GOT3 (cell line): ENCODE measurements at places on chromosomes 6 and 20.

- DNase-seq, result no peak
Observed at GRCh38 chr20:35300469-35301262, 8.4 kb upstream of the FAM83C start.

- DNase-seq, result no peak
Observed at GRCh38 chr6:27545271-27546046, 72.6 kb upstream of the ZNF184 start.

DNA sequence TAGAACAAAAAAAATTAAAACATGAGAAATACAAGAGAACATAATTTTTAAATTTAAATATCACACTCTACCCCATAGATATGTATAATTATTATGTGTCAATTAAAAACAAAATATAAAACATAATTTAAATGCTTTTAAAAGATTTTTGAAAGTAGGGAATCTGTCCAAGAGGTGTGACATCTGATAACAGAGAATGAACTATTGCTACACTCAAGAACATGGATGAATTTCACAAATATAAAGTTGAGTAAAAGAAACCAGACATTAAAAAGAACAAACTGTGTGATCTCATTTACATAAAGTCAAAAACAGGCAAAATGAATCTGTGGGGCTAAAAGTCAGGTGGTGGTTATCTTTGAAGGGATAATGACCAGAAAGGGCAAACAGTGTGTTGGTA, 106.5 kb upstream of the COL21A1 start:
- DNase-seq, result no peak

DNA sequence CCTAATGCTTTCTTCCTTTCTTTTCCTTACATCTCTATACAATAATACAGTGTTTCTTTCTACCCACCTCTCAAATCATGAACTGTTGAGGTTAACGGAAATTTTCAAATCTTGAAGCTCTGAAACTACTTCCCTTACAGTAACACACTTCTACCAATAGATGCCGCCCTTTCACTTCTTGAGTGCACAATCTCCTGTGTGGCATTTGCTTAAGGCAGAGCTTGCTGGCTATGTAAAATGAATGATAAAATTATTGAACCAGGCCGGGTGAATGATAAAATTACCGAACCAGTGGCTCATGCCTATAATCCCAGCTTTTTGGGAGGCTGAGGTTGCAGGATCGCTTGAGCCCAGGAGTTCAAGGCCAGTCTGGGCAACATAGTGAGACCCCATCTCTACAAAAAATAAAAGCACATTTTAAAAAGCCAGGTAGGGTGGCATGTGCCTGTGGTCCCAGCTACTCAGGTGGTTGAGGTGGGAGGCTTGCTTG, 56.8 kb downstream of the KCNS1 start:
- DNase-seq, result no peak

DNA sequence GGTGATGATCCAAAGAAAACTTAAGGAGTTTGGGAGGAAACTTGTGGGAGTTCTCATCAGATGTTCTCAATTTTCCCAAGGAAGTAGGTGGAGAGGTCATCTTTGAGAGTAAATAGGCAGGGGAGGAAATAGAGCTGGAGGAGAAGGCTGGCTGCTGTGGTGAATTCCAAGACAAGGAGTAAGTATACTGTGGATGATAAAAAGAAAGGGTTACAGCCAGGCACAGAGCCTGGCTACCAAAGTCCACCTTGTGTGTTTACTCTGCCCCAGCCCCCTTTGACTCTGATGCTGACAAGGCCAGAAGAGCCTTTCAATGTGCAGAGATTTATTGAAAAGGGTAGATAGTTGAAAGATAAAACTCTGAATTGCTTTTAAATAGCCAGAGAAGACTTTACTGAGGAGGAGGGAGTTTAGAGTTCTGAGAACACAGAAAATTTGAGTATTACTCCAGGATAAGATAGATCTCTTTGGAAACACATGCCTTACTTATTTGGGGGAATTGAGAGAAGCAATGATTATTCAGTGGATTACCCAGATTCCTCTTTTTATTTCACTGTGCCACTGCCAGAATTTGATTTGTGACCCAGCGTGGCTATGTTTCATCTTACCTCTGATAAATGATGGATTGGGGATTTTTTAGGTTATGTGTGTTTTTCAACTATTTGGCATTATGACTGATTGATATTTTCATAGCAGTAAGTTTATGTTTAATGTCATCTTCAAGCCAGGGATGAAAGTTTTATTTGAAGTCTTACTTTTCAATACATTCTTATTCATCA, 182.6 kb upstream of the JAG1 start:
- DNase-seq, result no peak

DNA sequence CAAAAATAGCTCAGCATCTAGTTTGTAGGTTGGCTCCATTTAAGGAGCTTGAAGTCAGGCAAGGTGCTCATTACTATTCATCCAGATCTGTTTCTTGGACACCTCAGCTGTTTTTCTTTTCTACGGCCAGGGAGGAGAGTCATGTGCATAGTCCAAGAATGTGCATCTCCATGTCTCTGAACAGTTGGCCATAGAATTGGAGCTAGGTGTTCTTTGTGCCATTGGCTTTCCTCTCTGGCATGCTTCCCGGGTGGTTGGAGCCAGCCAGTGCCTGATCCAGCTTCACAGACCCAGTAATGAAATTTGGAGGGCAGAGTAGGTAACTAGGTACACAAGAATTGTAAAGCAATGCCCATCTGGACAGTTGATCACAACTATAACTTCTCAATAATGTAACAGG, 21.6 kb downstream of the EYA4 start:
- no peak for DNase-seq

- DNase-seq, result no peak
Observed at GRCh38 chr6:3291987-3292386, 33.2 kb downstream of the PSMG4 start.

DNA sequence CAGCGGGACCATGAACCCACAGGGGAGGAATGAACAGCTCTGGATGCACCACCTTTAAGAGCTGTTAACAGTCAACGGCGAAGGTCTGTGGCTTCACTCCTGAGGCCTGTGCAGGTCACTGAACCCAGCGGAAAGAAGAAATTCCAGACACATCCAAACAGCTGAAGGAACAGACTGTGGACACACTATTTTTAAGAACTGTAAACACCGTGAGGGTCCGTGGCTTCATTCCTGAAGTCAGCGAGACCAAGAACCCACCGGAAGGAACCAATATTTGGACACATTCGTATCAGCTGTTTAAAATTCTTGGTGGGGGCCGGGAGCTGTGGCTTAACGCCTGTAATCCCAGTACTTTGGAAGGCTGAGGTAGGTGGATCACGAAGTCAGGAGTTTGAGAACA, 5.4 kb upstream of the TMEM14B start:
- DNase-seq, result no peak

DNA sequence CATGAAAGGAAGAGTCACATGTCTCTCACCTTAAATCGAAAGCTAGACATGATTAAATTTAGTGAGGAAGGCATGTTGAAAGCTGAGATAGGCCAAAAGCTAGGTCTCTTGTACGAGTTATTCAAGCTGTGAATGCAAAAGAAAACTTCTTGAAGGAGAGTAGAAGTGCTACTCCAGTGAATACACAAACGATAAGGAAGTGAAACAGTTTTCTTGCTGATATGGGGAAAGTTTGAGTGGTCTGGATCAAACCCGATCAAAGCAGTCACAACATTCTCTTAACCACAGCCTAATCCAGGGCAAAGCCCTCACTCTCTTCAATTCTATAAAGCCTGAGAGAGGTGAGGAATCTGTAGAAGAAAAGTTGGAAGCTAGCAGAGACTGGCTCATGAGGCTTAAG, 1.9 kb upstream of the TPD52L1 start:
- DNase-seq, result no peak

DNA sequence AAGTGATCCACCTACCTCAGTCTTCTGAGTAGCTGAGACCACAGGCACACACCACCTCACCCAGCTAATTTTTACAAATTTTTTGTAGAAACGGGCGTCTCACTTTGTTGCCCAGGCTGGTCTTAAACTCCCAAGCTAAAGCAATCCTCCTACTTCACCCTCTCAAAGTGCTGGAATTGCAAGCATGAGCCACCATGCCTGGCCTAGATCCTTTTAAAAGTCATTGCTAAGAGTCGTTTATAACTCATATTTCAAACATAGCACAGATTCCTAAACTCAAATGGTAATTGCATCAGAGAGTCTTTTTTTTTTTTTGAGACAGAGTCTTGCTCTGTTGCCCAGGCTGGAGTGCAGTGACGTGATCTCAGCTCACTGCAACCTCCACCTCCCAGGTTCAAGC, 7.7 kb upstream of the SAMHD1 start:
- DNase-seq, result no peak

DNA sequence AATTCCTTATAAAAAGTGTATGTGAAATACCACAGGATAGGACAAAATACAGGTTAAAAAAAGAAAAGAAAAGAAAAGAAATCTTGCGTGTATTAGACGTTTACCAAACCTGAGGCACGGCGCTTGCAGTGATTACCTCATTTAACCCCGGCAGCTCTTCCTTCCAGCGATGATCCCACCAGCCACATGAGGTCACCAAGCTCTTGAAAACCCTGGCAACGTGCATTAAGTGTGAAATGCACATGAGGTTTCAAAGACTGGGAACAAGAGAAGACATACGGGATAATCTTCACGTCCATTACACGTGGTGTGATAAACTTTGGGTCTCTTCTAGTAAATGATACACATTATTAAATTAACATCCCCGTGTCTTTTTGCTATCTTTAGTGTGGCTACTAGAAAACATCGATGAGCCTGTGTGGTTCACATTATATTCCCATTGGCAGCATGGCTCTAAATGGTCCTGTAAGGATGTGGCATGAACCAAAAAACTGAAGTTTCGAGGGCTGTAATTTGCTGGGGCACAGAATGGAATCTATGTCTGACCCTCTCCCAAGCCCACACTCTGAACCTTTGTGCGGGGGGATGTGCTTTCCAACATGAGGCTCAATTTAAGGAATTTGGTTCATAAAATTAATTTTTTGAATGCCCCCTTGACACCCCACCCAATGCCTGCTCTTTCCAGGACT, 59.2 kb upstream of the THBS2 start:
- no peak for DNase-seq

- no peak for DNase-seq
Observed at GRCh38 chr6:107560657-107561056, 70.7 kb downstream of the SOBP start.

DNA sequence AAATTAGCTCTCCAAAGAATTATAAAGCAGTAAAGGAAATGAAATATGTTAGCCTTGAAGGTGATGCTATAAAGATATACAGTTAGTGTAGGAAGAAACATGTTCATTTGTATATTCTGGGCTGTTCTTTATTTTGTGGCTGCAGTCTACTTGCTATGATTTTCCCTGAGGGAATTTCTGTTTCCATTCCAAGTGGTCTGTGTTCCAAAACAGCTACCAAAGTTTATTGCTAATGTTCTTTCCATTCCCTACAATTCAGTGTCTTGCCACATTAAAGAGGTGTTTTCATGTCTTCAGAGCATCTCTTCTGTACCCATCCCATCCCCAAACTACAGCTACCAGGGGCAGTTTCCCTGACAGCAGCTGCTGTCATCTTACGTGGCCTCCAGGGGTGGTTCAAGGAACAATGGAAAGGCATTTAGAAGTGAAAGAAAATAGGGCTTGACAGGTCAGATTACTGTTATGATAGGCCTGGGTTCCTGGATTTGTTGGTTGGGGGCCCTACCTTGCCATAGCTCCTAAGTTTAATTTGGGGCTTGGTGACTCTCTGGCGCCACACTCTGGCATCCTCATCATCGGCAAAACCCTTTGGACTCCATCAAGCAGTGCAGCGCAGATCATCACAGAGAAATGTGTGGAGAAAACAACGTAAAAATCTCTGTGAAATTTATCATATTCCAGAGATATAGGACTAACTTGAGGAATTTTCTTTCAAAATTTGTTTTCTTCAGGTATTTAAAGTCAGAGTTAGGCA, 33.8 kb upstream of the AIG1 start:
- no peak for DNase-seq

- DNase-seq, result no peak
Observed at GRCh38 chr6:17656092-17656491, 50.6 kb downstream of the NUP153 start.

DNA sequence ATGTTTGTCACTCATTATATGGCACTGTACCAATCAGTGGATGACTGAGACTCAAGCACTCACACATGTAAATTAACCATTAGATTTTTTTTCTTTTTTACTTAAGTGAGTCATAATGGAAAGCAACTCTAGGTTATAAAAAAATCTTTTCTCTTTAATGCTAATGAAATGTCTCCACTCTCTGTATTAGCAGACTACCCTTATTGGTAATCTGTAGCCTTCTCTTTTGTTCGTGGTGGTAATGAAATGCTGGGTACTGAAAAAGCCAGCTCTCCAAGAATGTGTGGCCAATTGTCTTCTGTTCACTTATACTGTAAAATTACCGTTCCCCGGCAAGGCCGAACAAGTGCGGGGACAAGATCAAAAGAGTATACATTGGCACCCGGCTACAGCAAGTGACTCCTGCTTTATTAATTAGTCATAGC, 69.0 kb downstream of the AFG1L start:
- no peak for DNase-seq

GRCh38 chr6:70166088-70166958, 136.6 kb downstream of the COL9A1 start:
- peak; percentile 8 for DNase-seq

DNA sequence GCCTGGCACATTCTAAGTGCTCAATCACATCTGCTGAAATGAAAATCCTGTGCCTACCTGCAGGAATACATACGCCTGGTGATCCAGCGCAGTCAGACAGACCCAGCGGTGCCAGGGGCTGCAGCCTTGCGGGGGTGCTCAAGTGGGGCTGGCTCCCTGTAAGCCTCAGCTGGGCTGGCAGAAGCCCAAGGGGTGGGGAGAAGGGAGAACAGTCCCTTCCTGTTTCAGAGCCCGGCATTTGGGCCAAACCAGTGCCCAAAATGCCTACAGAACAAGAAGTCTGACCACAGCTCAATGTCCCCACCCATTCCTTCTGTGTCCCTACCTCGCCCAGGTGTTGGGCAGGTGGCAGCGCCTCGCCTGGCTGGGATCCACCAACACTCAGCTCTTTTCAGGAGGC, 22.6 kb downstream of the KCNK15 start:
- no peak for DNase-seq

DNA sequence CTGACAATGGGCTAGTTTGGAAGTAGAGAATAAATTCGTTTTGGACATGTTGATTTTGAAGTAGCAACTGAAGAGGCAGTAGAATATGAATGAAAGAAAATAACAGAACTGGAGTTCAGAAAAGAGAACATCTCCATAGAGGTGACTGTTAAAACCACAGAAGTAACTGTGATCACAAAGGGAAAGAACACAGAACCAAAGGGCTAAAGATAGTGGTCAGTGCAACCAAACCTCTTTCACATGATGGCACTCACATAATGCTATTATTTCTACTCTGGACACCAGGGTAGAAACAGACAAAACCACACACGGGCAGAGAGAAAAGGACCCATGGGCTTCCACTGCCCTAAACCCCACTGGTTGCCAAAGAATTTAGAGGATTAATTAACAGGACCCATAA, 58.5 kb downstream of the CDK19 start:
- no peak for DNase-seq

- no peak for DNase-seq
Observed at GRCh38 chr20:11352041-11352440, 565.7 kb upstream of the BTBD3 start.

- DNase-seq, result no peak
Observed at GRCh38 chr6:90107771-90108282, 188.8 kb downstream of the BACH2 start.

- DNase-seq, result no peak
Observed at GRCh38 chr20:16599257-16599656, 26.0 kb upstream of the KIF16B start.

- DNase-seq, result no peak
Observed at GRCh38 chr6:116012471-116012949, 48.2 kb downstream of the FRK start.

GRCh38 chr6:108798670-108799353, 49.4 kb upstream of the ARMC2 start:
- DNase-seq, result no peak
